ENCODE measurements at places on chromosomes 4 and X.

DNA sequence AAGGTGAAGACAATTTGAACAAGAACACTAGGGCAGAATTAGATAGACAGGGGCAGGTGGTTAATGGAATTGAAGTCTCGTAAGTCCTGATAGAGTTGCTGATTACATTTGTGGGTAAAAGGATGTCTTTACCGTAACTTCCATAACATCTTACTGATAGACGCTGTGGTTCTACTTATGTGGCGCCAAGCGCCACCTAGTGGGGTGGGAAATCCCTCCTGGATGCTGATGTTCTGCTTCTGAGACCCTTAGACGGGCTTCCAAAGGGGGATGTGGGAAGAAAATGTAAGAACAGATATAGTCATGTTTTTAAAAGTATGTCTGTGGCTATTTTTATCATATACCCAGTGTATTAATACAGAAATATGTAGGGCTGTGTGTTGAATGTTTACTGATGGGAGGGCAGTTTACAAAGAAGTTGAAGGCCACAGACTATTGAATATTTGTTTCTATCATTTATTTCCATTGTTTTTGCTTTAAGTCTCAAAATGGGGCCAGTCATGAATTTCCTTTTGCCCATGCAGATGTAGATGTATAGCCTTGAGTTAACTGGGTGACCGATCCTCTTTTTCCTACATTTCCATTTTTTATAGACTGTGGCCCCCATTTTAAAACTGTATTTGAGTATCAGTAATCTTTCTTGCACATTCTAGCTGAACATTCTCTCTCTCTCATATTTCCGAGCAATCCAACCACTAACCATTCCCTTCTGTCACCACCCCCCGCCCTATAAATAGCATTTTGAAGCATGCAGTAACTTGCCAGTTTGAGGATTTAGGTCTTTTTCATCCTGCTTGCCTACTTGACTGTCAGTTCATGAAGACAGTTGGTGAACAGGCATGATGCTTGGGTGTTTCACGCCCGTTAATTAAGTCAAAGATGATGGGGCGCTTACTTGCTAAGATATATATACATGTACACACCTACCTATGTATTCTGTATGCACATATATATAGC lies 12.1 kb upstream of the TLR8 start:
- DNase-seq = no peak

DNA sequence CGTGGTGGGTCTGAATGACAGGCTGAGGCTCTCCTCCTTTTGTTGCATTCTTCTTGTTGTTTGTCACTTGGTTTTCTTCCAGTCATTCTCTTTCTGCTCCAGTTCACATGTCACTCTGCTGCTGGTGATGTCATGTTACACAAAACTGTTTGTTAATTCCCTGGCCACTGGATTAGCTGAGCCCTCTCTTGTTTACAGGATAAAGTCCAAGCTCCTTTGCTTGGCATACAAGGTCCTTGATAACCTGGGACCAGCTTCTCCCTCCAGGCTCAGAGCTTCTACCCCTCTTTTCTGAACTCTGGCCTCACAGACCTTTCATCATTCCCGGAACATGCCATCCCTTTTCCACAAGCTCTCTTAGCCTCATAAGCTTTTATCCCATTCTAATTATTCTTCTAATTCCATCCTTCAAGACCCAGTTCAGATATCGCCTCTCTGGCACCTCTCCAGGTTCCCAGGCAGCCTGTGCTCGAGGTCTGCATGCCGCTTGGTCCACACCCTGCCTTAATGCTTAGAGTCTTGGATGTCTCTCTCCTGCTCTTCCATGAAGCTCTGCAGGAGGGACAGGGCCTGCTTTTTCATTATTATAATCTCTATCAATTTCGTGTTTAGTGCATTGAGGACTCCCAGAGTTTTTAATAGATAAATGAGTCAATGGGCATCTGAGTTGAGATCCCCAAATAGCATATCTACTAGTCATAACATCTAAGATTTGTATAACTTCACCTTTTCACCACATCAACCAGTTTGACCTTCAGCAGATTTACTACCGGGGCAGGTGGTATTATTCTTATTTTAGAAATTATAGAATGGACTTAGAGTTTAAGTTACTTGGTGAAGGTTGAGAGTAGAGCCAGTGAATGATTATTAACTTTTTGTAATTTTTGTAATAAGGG lies 98.7 kb downstream of the TMEM131L start:
- DNase-seq = no peak

GRCh38 chr4:97720869-97721432 lies 422.3 kb downstream of the STPG2 start:
- DNase-seq = no peak

DNA sequence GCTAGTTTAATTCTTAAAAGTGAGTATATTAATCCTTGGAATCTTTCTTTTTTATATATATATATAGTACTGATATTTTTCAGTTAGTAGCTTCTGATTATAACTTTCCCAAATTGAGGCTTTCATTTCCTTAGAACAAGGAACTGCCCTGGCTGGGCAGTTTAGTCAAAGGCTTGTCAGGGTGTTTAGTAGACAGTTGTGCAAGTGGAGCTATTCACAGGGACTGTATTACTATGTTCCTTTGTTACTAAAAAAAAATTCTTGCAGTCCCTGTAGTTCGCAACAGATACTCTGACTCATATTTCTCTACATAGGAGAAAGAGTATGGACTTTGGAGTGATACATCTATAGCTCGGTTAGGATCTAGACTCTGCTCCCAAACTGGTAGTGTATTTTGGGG lies 20.8 kb downstream of the USO1 start:
- no peak for DNase-seq

DNA sequence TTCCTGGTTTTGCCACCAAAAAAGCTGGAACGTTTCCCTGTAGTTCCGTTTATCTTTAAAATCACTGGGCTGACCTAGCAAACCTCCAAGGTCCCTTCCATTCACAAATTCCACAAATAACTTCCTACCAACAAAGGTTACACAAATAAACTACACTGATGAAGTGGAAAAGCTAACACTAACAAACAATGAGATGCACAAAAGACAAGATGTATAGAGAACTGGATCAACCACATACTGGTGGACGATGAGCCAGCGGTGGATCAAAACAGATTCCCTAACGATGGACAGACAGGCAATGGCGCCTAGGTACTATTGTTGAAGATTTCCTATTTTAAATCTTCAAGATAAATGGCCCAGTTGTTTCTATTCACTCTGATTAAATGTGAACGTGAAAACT lies 15.5 kb downstream of the AFAP1 start:
- no peak for DNase-seq

GRCh38 chrX:110588164-110588563 lies 207.5 kb downstream of the CHRDL1 start:
- DNase-seq = no peak

GRCh38 chrX:97672608-97673007 lies 788.9 kb downstream of the RPA4 start:
- no peak for DNase-seq

- no peak for DNase-seq
Observed at GRCh38 chr4:104412344-104412743, 82.3 kb downstream of the CXXC4 start.

DNA sequence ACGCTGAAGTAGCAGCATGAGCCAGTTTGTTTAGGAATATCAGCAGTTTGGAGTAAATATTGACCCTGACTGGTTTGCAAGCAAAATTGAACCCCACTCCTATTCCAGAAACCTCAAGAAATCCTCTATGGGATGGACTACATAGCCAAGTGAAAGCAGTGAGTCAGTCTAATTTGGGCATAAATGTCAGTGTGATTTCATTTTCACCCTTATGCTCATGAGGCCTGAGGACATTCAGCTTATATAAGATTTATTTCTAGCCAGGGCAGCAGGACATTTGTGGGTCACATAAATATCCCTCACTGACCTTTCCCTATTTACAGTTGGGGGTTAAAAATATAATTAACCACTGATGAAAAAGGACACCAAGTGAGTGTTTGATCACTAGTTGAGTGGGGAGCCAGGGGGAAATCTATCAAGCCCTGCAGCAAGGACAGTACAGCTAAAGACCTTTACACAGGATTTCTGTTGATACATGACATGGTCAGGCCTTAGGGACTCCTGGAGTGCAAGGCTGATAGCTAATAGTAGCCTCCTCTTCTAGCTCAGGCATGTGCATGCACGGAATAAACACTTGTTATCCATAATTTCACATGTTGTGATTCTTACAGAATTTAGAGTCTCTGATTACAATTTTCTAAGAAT lies 996.9 kb upstream of the GRIA3 start:
- no peak for DNase-seq

- no peak for DNase-seq
Observed at GRCh38 chr4:31662951-31663350, 942.8 kb downstream of the PCDH7 start.

- no peak for DNase-seq
Observed at GRCh38 chr4:94970650-94971049, 212.9 kb downstream of the BMPR1B start.

DNA sequence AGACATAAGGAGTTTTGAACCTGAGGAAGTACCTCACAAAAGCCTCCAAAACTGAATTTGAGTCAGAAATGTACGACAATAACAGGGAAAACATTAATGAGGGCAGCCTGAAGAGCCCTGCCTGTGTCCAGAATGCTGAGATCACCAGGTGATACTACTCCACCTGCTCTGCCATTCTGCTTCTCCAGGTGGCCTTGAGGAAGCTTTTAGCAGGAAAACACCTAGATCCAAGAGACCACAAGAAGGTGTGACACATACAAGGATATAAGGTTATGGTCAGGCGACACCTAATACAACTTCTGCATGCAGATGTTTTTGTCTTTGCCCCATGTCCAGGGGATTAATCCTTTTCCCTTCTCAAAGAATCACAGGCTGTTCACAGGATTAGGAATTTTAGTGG lies 15.3 kb downstream of the SOWAHB start:
- DNase-seq = no peak

DNA sequence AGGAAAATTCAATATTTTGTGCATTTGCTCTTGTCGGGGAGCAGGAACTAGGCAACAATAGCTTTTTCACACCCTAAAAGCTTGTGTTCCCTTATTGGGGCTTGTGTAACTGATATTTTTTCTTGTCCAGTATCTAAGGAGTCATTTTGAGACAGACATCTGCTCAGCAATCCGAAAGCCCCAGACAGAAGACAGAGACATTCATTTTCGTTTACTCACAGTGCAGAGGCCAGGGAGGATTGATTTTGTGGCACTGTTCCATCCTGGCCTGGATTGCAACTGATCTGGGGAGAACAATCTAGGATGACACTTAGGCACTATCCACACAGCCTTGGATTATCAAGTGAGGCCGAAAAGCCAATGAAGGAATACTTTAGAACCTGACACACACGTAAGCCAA lies 27.4 kb upstream of the PLAC1 start:
- DNase-seq = no peak

DNA sequence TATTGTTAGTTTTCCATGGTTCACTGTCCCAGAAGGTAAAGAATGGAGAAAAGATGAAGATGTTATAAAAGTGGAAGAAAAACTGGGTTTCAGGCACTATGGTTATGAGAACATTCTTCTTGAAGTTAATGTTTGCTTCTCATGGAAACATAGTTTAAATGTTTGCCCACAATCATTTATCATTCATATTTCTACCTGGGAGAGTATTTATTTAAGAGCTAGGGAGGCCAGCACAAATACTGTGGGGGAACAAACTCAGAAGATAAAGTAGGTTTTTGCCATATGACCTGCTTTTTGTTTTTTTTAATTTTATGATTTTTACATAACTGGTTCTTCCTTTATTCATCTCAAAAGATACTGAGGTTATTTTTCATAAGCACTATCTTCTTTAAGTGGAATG lies 96.8 kb downstream of the GC start:
- DNase-seq = no peak

DNA sequence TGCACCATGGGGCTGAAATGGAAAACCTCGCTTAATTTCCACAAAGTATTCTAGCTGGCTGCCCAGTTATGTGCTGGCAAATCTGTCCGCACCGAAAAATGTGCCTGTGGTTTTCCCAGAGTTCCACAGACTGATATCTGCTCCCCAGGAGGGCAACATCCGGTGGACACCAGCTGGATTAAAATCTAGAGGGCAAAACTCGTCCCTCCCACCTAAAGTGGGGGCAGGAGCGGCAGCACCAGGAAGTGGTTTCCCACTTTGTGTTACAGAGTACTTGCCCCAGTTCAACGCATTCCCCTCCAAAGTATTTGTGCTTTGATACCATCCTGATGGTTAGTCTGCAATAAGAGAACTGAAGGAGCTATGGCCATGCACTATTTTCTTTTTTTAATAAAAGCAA lies 187.6 kb downstream of the TSPAN5 start:
- no peak for DNase-seq

- no peak for DNase-seq
Observed at GRCh38 chr4:66475596-66475995, 805.3 kb upstream of the EPHA5 start.

GRCh38 chrX:22603060-22603459 lies 330.3 kb downstream of the CBLL2 start:
- DNase-seq = no peak

DNA sequence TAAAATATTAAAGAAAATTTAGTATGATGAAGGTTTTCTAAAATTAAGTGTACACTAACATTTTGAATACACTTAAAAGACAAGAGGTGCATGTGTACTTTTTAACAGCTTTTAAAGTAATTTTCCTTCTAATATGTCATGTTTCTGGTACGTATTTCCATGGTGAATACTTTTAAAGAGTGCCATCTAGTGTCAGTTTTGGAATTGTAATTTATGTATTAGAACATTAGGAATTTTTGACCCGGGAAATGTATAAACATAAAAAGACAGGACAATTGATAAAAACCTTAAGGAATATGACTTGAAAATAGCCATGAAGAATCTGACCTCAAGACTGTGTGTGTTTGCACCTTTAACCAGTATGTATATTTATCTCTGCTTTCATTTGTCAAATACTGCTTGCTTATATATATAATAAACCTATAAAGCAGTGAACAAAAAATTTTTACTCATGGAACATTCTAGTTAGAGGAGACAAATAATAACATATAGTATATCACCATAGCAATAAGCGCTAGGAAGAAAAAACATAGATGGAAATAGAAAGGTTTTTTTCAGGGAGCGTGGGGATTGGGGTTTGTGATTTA lies 7.2 kb downstream of the GSTCD start:
- no peak for DNase-seq

DNA sequence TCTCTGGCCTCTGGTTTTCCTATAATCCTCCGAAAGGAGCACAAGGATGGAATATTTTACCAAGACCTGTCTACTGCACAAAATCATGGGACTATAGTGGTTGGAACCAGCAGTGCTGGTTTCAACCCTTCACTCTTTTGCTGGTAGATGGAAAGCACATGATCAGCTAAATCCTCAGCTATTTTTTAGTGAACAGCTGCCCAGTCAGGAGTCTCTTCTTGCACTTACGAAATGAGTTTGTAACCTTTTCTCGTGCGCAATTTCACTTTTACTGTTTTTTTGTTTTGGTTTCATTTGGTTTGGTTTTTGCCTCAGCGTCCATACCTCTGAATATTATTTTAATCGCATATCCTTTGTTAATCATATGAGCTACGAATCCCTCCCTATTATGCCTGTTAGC lies 418.5 kb upstream of the CPEB2 start:
- DNase-seq = no peak

- no peak for DNase-seq
Observed at GRCh38 chr4:176320976-176321361, 1.2 kb downstream of the SPCS3 start.

Data from T-helper 2 cell (primary cell).